ENCODE measurements at places on chromosomes 4 and X.

DNA sequence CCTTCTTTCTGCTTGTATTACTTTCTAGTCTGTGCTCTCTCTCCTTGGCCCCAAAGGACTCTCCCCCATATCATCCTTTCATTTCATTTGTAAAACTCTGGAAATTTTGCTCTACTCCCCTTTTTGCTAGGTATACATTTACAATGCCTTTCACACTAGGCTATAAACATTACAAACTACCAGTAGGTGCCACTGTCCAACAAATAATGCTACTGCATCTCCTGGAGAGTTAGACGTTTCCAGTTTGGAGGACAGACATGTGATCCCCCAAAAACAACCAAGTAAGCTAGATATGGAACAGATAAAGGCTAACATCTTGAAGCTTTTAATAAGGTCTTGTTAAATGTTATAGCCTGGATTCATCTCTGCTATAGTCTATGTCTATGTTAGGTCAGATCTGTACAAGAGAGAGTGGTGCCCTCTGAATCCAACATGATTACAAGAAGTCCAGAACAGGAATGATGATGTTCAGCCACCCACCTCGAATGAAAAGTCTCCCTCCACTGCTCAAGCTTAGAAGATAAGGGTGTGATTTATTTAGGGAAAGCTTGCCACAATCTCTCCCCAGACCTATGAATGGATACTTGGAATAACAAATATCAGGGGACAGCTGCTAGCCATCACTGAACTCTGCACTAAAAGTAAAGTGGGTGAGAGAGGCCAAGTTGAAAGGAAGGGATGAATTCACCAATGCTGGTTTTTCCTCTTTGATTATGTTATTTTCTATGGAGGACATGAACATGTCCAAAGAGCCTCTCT is 14.3 kb downstream of the CBR4 start:
- no peak for DNase-seq

DNA sequence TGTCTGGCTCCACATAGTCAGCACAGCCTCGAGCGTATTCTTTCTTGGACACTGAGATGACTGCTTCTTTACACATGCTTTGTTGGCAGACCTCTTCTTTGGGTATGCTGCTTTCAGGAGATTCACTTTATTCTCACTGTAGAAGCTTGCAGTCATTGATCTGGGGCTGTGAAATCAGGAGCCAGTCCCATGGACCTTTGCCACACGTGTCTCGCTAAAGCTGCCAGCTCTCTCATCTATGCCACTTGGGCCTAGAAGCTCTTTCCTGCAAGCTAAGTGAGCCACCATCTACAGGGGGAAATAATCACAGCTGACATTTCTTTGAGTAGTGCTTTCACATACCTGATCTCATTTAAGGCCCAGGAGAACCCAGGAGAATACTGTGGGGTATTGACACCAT is 5.0 kb downstream of the RASL11B start:
- DNase-seq = no peak

DNA sequence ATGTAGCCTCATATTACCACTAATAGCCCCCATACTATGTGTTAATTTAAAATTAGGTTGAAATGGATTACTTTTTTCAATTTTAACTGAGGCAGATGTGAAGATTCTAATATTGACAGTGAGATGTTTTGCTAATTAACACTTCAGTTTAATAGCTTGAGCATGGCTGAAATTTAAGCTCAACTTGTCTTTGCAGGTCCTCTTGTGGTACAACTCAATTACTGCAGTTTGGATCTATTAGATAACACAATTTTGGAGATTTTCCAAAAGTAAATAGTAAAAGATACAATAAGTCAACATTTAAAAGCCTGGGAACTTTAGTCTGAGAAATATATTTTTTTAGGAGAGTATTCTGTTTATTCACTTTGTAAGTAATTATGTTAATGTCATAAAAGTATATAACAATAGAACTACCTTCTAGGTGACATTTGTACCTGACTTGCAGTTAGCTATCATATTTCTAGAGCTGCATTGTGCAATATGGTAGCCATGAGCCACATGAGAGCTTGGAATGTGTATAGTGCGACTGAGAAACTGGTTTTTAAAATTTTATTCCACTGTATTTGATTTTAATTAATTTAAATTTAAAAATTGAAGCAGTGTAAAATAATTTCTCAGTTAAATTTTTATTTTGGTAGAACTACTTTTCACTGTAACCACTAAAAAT is 73.1 kb upstream of the FMR1 start:
- no peak for DNase-seq

DNA sequence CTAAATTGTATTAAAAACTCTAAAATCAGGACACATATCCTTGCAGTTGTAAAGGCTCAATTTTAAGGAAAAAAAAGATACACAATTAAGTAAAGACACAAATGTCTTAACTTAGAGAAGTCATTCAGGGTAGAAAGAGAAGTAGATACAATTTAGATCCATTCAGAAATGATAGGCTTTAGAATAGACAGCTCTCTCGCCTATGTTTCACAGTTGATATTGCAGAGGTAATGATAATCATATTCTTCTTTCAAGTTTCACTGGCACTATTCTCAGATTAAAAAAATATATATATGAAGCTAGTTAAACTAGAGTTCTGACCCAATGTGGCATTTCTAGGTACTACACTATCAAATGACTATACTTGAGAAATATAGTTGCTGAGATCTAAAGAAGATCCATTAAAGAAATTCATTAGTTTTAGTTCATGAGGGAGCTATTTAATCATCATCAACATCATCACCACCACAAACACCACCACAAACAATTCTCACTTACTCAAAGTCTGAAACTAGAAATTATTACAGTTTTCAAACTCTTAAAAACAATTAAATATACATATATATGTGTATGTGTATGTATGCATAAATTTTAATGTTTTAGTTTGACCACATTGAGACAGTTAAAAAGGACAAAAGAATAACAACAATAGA is 93.1 kb downstream of the ANTXR2 start:
- no peak for DNase-seq

DNA sequence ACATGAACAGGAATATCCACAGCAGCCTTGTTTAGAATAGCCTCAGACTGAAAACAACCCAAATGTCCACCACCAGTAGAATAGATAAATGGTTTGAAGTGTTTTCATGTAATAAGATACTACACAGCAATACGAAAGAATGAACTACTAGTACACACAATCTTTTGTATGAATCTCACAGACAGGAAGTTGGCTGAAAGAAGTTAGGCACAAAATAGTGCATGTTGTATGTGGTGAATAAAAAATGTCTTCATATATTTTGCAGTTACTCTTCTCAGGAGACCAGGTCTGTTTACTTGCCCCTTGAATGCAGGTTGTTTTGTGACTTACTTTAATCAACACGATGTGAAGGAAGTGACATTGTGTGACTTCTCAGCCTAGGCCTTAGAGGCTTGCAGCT is 75.9 kb upstream of the LEF1 start:
- DNase-seq = no peak

GRCh38 chr4:182547435-182547834 is 304.2 kb downstream of the TENM3 start:
- no peak for DNase-seq

- DNase-seq = no peak
Observed at GRCh38 chr4:38768968-38769394, 13.8 kb downstream of the TLR10 start.

- DNase-seq = no peak
Observed at GRCh38 chr4:186569533-186570192, 14.3 kb upstream of the MTNR1A start.

DNA sequence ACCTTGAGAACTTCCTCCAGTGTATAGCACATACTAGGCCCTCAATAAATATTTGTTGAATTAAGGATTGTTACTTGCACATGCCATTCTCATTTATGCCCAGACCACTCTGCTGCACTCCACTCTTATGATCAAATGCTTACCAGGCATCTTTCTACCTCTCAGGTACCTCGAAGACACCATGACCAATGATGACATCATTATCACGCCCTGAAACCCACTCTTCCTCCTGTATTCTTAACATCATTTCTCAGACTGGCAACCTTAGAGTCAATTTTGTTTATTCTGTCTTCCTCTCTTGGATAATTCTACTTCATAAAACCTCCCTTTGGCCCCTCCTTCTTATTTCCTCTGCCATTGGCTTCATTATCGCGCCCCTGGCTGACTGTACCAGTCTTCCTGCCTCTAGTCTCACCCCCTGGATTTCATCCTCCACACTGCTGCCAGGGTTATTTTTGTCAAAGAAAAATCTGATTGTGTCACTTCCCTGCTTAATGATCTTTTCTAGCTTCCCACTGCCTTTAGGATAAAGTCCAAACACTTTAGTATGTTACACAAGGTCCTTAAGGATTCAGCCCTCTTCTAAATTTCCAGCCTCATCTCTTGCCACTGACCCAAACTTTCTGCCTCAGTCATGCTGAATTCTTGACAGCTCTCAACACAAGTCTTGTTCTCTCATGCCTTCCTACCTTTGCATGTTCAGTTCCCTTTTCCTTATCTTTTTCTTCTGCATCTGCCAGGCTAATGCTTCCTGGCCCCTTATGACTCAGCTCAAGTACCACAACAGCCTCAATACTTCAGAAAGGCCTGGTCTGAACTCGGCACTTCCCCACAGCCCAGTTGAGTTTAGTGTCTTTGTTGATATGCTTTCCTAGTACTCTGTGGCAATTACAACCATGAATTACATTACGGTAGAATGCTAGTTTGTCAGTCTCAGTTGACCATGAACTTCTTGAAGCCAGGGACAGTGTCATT is 45.8 kb downstream of the HDAC8 start:
- no peak for DNase-seq

DNA sequence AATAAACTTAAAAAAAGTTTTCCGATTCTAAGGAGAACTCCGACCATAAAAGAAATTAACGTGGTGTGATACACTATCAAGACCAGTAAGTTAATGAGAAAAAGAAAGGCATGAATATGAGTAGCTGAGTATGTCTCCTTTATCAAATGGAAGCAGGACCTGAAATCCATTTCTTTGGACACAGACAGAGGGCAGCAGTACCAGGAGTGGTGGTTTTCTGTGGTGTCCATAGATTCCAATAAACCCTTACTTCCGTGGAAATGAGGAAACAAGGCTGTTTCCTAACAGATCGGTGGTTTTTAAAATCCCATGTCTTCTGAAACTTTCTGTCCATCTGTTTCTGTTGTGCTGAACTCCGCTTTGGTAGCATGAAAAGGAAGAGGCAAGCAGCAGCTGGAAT is 128.5 kb upstream of the TSPAN5 start:
- DNase-seq = no peak

DNA sequence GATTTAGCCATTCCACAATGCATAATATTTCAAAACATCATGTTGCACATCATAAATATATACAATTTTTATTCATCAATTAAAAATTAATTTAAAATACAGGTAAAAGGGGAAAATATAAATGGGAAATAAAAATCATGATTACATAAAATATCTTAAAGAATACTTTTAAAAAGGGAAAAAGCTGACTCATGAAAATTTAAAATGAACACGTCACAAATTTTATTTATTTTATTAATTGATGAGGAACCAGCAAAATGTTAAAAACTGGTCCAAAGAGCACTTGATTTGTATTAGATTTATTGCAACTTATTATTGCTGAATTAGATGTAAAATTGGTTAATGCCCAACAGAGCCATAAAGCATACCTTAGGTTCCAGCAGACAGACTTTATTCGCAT is 78.5 kb upstream of the ANK2 start:
- DNase-seq = no peak

DNA sequence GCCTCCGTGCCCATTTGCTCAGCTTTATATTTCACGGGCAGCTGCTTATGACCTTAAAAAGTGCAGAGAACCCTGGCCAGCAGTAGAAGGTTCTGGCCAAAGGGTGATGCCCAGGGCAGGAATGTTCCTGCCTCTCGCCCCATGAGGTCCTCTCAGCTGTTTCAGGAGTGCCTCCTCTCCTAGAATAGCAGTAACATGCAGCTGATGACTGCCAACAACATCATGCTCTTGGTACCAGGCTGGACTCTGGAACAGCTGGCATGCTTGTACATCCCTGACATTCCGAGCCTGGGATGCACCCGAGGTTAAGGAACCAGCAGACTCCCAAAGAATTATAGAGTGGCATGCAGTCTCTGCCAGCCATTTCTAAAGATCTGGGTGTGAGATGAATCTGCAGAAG is 11.7 kb upstream of the TENM3 start:
- no peak for DNase-seq

GRCh38 chrX:40433160-40433559 is 147.6 kb upstream of the ATP6AP2 start:
- no peak for DNase-seq

- DNase-seq = no peak
Observed at GRCh38 chr4:41057467-41057866, 156.9 kb downstream of the APBB2 start.

- DNase-seq = no peak
Observed at GRCh38 chrX:15866147-15866546, 11.5 kb upstream of the AP1S2 start.

- peak; percentile 86 for DNase-seq
Observed at GRCh38 chr4:158649111-158649680, 22.5 kb downstream of the C4orf46 start.

DNA sequence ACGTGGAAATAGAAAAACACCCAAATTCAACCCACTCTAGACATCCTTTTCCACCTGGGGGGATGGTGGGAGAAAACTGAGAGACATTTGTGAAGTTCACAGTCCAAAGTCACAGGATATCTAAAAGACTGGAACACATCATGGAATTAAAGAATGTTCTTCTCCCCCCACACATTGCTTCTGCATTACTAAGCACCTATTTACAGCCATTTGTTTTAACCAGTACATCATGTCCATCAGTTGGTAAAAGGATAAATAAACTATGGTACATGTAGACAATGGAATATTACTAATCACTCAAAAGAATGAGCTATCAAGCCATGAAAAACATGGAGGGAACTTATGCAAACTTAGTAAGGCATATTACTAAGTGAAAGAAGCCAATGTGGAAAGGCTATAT is 185.5 kb upstream of the ANXA10 start:
- no peak for DNase-seq
